ENCODE measurements at places on chromosomes 6 and 20.

DNA sequence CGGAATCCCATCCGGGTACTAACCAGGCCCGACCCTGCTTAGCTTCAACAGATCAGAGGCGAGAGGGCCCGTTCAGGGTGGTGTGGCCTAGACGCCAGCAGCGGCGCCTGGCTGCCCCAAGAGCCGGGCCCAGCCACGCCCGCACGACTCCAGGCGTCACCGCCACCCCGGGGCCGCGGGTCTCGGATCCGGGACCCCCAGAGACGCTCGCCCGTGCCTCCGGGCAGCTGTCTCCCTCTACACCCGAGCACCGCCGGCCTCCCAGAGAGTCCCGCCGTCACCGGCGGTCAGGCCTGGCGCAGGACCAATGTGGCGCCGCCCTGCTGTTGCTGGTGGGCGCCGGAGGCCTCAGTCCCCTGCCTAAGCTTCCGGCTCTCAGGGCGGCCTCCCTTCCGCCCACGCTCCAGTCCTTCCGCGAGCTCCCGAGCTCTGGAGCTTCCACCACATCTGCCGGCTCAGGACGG is 441.2 kb upstream of the DEFB115 start:
- DNase-seq, result no peak

GRCh38 chr6:56393615-56394612 is 146.5 kb upstream of the COL21A1 start:
- no peak for DNase-seq

- DNase-seq, result peak; percentile 79
Measured at GRCh38 chr20:41287327-41287726, 30.2 kb downstream of the ZHX3 start.

- no peak for DNase-seq
Measured at GRCh38 chr20:2140561-2140960, 38.9 kb downstream of the STK35 start.
